ENCODE measurements at places on chromosomes 5 and 9.

DNA sequence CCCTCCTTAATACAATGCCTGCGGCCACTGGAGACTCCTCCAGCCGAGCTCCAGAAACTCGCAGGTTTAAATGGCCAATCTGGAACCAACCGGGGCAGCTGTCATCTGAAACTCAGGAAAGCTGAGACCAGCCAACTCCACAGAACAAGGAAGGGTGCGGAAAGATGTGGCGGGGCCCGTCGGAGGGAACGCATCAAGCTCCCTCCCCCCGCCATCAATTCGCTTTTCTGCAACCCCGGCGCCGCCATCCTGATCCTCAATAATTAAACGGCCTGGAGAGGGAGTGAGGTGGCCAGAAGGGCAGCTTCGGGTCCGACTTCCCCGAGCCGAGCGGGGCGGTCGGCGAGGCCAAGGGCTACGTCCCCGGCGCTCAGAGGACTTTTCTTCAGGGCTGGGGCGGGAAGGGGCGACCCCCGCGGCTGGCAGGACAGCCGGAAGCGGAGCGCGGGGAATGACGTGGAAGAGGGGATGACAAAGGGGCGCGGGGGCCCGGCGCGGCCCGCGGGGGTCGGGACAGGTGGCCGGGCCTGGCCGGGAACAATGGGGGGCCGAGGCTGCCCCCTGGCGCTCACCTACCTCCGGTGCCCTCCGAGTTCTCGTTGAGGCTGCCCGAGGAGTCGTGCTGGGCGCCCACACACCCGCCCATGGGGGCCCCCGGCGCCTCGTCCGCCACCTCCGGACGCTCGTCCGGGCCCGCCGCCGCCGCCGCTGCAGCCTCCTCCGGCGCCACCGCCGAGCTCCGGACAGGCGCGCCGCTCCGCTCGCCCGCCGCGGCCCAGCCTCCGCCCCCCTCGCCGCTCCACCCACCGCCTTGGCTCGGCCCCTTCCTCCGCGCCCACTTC, at the start of gene UBTD2:
Gene UBTD2, minus strand, starts transcription at position 745 of the 842 bp plus-strand sequence. Its CDS starts 99 bp downstream, at position 646.
- peak; percentile 71 for DNase-seq

DNA sequence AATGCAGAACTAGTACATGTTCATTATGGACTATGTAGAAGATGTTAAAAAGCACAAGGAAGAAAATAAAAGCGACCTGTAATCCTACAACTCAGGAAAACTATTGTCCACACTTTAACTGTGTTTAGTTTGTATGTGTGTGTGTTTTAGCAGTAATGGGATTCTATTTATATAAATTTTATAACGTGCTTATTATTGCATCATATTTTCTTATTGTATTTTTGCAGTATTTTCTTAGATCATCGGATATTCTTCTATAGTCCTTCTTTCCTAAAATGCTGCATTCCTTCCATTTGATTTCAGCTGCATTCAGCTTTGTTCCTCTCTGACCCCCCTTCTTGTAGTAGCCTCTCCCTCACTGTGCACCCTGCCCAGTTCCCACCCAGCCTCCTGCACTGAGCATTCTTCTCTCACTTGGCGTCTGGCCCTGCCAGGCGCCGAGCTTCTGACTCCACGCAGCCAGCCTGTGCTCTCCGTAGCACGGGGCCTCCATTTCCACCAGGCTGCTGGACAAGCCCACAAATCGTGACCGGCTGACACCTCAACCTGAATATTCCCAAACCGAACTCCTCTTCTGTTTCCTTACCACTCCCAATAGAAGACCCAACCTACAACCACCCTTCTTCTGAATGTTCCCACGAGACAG, 39.9 kb downstream of the MVB12B start:
- no peak for DNase-seq

GRCh38 chr5:107889387-107889786, 218.7 kb upstream of the EFNA5 start:
- DNase-seq: no peak

DNA sequence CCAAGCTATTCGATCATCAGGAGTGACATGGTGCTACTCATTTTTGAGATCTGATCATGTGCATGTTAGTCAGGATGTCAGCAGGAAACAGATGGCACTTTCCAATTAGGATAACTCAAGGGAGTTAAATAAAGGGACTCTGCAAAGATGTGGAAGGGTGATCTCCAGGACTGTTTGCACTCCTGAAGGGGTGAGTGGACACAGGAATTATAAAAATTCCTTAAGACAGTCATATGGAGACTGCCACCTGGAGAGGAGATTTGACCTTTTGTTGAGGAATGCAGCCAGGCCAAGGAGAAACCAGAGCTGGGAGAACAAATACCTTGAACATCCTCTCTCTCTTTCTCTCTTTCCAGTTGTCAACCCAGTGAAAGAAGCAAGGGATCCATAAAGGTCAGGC, 189.1 kb downstream of the GABRG2 start:
- no peak for DNase-seq

- no peak for DNase-seq
Measured at GRCh38 chr5:89470658-89471057, 587.7 kb upstream of the MEF2C start.

GRCh38 chr5:76104027-76104426, 20.8 kb downstream of the SV2C start:
- no peak for DNase-seq

Measured in stimulated activated CD4-positive, alpha-beta T cell treated with anti-CD3 and anti-CD28 coated beads, Interleukin-12 subunit alpha, Interleukin-12 subunit beta, amount 100 ng/mL, for 4 hours (primary cell).